ENCODE measurements at places on chromosomes 7 and 10. TPM values are rescaled to one million over a fixed set of nuclear protein-coding genes. Genes with fewer than 3 reads are reported as not detected.

The HYAL4 gene
- total RNA-seq: not detected

The CREB3L2 gene
- 15.1 TPM for total RNA-seq

The PILRA gene
- 0.26 TPM for total RNA-seq

The SLC26A4 gene
- 0.47 TPM for total RNA-seq

The LHFPL3 gene
- not detected for total RNA-seq

The ADAM8 gene
- 2.4 TPM for total RNA-seq

The SSC4D gene
- total RNA-seq: 0.47 TPM

The ADRB1 gene
- total RNA-seq: not detected

The MYH16 gene
- total RNA-seq: not detected

The LRRTM3 gene
- total RNA-seq: not detected

The SPDYE1 gene
- under 0.01 TPM for total RNA-seq

The UTF1 gene
- not detected for total RNA-seq

The PRKG1 gene
- 39.7 TPM for total RNA-seq

The RASA4B gene
- total RNA-seq: 3.2 TPM

The PHYHIPL gene
- not detected for total RNA-seq

The MSMB gene
- total RNA-seq: not detected

Data from bronchial smooth muscle cell (primary cell).